ENCODE measurements at places on chromosomes 7 and 10.

- DNase-seq: peak; percentile 51
Measured at GRCh38 chr10:73251683-73252444, 580 bp downstream of the MRPS16 start.

DNA sequence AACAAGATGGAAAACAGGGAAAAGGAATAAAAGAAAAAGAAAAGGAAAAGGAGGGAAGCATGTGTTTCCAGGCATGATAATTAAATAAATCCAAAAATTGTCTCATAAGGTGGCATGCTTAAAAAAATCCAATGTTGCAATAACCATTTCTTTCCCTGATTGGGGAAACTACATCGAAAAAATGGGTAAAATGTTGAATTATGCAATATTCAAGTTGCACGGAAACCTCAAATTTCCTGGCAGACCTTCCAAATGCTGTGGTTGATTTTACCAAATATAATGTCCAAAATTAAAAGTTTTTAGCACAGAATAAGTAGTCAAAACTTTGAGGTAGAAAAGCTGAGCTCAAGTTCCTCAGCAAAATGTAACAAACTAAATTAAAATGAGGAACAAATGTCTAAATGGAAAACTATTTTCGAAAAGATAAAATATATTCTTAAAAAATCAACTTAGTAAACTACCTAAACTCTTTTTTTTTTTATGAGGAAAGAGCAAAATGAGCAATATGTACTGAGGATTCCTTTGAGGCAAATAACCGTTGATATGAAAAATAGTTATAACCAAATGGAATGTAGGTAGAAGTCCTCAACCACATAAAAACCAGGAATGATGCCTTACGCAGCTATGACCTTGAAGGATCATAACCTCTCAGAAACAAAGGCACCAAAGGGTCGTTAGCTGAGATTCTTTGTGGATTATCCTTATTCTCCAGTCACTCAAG, 52.6 kb downstream of the MACC1 start:
- DNase-seq: no peak

GRCh38 chr7:28688651-28689050, 269.5 kb downstream of the TRIL start:
- DNase-seq: no peak

DNA sequence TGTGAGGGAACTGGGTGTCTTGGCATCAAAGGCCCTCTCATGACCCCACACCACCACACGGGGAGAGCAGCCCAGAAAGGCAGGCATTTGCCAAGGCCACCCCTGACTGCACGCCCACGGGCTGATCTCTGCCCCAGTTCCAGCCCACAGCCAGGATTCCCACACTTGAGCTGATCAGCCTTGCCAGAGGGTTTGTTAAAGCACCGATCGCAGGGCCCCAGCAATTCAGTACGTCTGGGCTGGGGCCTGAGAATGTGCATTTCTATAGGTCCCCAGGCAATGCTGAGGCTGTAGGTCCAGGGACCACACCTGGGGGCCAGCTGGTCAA, 103.9 kb downstream of the TNS3 start:
- DNase-seq: no peak

GRCh38 chr7:123260428-123260960, 60.7 kb upstream of the SLC13A1 start:
- no peak for DNase-seq
